ENCODE measurements at places on chromosomes 6 and 20. TPM values are rescaled to one million over a fixed set of nuclear protein-coding genes. Genes with fewer than 3 reads are reported as not detected.

GSTA2 gene
- total RNA-seq, result not detected

VGLL2 gene
- total RNA-seq, result not detected

CST2 gene
- not detected for total RNA-seq

DEFB113 gene
- not detected for total RNA-seq

DYNLRB1 gene
- total RNA-seq, result 60.1 TPM

LYRM2 gene
- 42.2 TPM for total RNA-seq

PHACTR1 gene
- total RNA-seq, result 3.0 TPM

CD24 gene
- 3.4 TPM for total RNA-seq

MUC21 gene
- not detected for total RNA-seq

GRCh38 chr6:169805242-169805838 is 53.9 kb downstream of the ERMARD start:
- DNase-seq, result no peak
- peaks cover 66% of the 10 kb centered on the region for H3K4me1 ChIP-seq
- no peaks in the 10 kb centered on the region for H3K36me3 ChIP-seq
- peaks cover 25% of the 10 kb centered on the region for H3K27me3 ChIP-seq
- peak overlapping the region; percentile 17 for H3K27ac ChIP-seq
- H3K4me3 ChIP-seq, result peak overlapping the region; percentile 46

DNA sequence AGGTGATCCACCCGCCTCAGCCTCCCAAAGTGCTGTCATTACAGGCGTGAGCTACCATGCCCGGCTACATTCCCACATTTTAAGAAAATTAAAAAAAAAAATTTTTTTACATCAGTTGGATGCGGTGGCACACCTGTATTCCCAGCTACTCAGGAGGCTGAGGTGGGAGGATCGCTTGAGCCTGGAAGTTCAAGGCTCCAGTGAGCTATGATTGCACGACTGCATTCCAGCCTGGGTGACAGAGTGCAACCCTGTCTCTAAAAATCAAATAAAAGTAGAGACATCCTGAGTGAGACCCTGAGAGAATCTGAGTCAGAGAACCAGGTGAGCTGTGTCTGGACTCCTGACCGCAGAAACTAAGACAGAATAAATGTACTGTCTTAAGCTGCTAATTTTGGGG is 38.8 kb downstream of the PIM1 start:
- peaks cover 2% of the 10 kb centered on the region for H3K27me3 ChIP-seq
- H3K36me3 ChIP-seq, result no peaks in the 10 kb centered on the region
- peak overlapping the region; percentile 91 for H3K27ac ChIP-seq
- no peak for DNase-seq
- peaks cover 53% of the 10 kb centered on the region for H3K4me1 ChIP-seq

DNA sequence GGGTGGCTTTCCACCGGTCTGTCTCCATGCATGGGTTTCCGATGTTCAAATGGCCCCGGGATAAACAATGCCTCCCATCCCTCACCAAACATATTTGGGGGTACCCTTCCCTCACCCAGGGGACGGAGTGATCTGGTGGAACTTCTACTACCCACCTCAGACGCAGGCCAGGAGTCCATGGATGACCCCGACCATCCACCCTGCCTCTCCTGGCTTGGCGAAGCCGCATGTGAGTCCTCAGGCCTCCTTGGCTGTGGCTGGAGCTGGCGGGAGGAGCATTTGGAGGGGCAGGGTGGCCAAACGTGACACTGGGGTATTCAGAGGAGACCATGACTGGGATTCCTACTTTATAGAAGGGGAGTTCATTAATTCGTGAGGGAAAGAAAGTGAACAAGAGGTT is 45.9 kb upstream of the FRMD1 start:
- H3K27ac ChIP-seq, result no peak overlapping the region
- H3K4me3 ChIP-seq, result no peak overlapping the region
- no peaks in the 10 kb centered on the region for H3K27me3 ChIP-seq
- no peaks in the 10 kb centered on the region for H3K36me3 ChIP-seq
- DNase-seq, result no peak

- no peak overlapping the region for H3K4me3 ChIP-seq
- H3K4me1 ChIP-seq, result no peaks in the 10 kb centered on the region
- peaks cover 3% of the 10 kb centered on the region for H3K27me3 ChIP-seq
- no peak for DNase-seq
- no peaks in the 10 kb centered on the region for H3K36me3 ChIP-seq
Measured at GRCh38 chr6:141117874-141118273, 1014.9 kb upstream of the GJE1 start.

- no peak overlapping the region for H3K27ac ChIP-seq
- no peak overlapping the region for H3K4me3 ChIP-seq
- no peaks in the 10 kb centered on the region for H3K4me1 ChIP-seq
- no peaks in the 10 kb centered on the region for H3K36me3 ChIP-seq
- no peak for DNase-seq
- H3K27me3 ChIP-seq, result peaks cover 75% of the 10 kb centered on the region
Measured at GRCh38 chr6:29447670-29448069, 8.6 kb downstream of the OR10C1 start.

DNA sequence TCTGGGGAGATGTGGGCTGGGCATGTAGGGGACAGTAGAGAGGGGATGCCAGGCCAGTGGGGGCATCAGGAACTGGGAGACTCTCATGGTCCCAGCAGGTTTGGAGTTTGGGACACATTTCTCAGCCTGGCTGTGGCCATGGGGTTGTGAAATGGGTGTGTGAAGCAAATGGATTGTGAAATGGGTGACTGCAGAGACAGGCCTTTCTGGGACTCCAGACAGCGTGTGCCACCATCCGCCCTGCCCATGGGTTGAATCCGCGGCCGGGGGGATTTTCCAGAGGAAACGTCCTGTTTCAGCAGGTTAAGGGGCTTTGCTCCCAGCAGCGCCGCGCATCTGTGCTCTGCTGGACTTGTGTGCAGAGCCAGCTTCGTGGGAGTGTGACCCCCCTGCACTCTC is 3.7 kb upstream of the PMEPA1 start:
- H3K36me3 ChIP-seq, result no peaks in the 10 kb centered on the region
- no peaks in the 10 kb centered on the region for H3K27me3 ChIP-seq
- H3K27ac ChIP-seq, result peak overlapping the region; percentile 62
- no peak for DNase-seq
- no peak overlapping the region for H3K4me3 ChIP-seq

DNA sequence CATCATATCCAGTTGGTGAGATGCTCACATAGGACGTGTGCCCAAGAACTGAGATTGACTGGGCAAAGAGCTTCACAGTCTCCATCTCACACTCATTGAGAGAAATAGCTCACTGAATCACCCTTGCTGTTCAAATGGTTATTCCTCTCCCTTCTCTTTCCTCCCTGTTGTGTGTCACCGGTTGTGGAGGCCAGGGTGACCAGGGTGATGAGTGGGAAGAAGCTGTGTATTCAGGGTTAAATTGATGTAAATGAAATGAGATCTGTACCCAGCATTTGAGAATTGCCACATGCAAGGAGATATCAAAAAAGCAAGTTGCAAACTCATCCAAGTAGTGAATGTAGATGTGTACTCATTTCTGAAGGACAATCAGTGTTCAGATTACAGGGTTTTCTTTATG is 36.6 kb upstream of the VAPB start:
- no peak overlapping the region for H3K4me3 ChIP-seq
- no peaks in the 10 kb centered on the region for H3K4me1 ChIP-seq
- no peak for DNase-seq
- H3K27me3 ChIP-seq, result no peaks in the 10 kb centered on the region

GRCh38 chr6:7910654-7911344 is at the start of gene TXNDC5:
Gene TXNDC5 (minus strand): TSS chr6:7910788. CDS start chr6:7910776, 12 bp downstream.
- H3K27ac ChIP-seq, result peak within 1 kb of the TSS; percentile 69
- H3K36me3 ChIP-seq, result no peaks in the 10 kb centered on the region
- H3K27me3 ChIP-seq, result no peaks in the 10 kb centered on the region
- peaks cover 5% of the 10 kb centered on the region for H3K4me1 ChIP-seq
- peak within 1 kb of the TSS; percentile 82 for H3K4me3 ChIP-seq

- H3K27ac ChIP-seq, result peak overlapping the region; percentile 95
- no peaks in the 10 kb centered on the region for H3K27me3 ChIP-seq
- H3K4me3 ChIP-seq, result peak overlapping the region; percentile 66
- peaks cover 4% of the 10 kb centered on the region for H3K36me3 ChIP-seq
- DNase-seq, result no peak
Measured at GRCh38 chr6:42025066-42025844, 25.1 kb upstream of the TAF8 start.

GRCh38 chr20:53939572-53940359 is 130.6 kb downstream of the BCAS1 start:
- H3K4me3 ChIP-seq, result peak overlapping the region; percentile 19
- no peaks in the 10 kb centered on the region for H3K27me3 ChIP-seq
- no peak overlapping the region for H3K27ac ChIP-seq
- DNase-seq, result peak; percentile 85
- no peaks in the 10 kb centered on the region for H3K36me3 ChIP-seq

DNA sequence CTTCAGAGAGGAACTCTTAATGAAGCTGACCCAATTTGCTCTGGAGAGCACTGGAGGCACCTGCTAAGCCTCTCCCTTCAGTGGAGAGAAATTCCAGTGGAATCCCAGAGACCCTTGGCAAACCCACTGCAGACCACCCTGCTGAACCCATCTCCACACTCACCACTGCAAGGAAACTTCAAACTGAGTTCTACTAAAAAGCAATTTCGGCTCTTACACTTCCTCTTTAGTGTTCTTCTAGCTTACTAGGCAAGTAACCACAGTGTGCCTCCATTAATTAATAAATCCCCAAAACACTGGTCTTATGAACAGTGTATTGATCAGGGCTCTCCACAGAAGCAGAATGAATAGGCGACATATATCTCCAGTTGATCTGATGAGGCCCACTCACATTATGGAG is 43.0 kb upstream of the HLA-E start:
- no peak overlapping the region for H3K27ac ChIP-seq
- DNase-seq, result no peak
- H3K36me3 ChIP-seq, result no peaks in the 10 kb centered on the region
- peaks cover 23% of the 10 kb centered on the region for H3K4me1 ChIP-seq
- no peak overlapping the region for H3K4me3 ChIP-seq

GRCh38 chr6:125154118-125154760 is 666 bp downstream of the TPD52L1 start:
- peak overlapping the region; percentile 68 for H3K4me3 ChIP-seq
- H3K27ac ChIP-seq, result peak overlapping the region; percentile 38
- peaks cover 11% of the 10 kb centered on the region for H3K4me1 ChIP-seq

GRCh38 chr6:86937219-86938079 is at the start of gene HTR1E:
Gene HTR1E (plus strand): TSS chr6:86937528. CDS start chr6:87015335, 77,807 bp downstream.
- no peak within 1 kb of the TSS for H3K4me3 ChIP-seq
- peaks cover 83% of the 10 kb centered on the region for H3K27me3 ChIP-seq
- no peak within 1 kb of the TSS for H3K27ac ChIP-seq
- H3K4me1 ChIP-seq, result no peaks in the 10 kb centered on the region

GRCh38 chr6:170284866-170285469 is 5.9 kb downstream of the DLL1 start:
- peaks cover 17% of the 10 kb centered on the region for H3K4me1 ChIP-seq
- no peak overlapping the region for H3K27ac ChIP-seq
- no peaks in the 10 kb centered on the region for H3K27me3 ChIP-seq
- DNase-seq, result no peak
- no peak overlapping the region for H3K4me3 ChIP-seq

DNA sequence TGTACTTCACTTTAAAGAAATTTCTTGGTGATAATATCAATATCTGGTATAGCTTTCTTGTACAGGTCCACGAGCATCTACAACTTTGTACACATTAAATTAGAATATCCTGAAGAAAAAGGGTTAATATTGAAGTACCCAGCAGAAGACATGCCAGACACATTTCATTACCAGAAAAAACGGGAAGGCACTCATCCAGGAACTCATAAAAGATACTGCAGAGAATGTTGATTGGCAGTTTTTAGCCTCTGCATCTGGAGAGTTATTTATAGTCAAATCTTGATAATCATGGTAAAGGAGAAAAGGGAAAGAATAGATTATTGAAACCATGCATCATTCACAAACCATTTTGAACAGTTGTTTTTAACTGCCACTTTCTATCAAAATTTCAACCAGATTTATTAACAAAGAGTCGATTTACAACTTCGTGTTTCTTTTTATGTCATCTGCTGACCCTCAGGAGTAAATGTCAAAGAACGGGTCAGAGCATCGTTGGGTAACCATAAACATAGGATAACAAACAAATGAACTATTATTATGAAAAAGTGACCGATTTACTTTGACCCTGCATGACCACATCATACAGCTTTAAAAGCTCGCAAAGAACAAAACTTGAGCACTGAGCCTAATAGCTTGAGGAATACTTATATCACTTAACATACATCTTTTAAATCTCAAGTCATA is 229.2 kb upstream of the SGK1 start:
- H3K36me3 ChIP-seq, result no peaks in the 10 kb centered on the region
- H3K27me3 ChIP-seq, result no peaks in the 10 kb centered on the region
- no peak for DNase-seq
- H3K4me3 ChIP-seq, result no peak overlapping the region

DNA sequence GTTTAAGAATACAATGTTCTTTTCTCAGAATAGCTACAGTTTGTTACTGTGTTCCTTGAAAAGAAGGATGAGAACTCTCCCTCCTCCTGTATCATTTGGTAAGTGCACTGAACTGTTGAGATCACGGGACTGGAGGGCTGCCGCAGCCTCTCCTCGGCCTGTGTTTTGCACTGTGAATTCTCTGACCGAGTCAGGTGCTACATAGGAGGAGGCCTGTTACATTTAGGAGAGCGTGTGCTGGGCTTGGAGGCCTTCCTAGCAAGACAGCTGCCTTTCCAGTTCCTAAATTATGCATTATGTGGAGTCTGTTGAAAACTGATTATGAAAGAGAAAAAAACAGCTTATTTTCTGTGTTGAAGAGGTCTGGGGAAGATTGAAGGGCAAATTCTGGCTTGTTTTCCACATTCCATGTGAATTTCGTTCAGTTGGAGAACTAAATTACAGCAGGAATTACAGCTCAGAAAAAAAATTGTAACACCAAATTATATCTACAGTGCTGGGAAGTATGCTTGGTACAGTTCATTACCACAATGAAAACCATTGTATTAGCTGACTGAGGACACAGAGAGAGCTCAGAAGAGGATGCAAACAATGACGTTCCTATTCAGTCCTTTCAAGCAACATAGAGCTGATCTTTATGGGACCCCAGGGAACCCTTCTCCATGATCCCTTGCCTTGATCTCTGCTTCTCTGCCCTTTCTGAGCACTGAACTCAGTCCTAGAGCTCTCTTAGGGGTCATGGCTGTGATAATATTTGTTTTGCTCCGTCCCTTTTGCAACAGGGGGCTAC is 2.8 kb downstream of the TMC2 start:
- no peak for DNase-seq
- peaks cover 27% of the 10 kb centered on the region for H3K27me3 ChIP-seq
- no peaks in the 10 kb centered on the region for H3K4me1 ChIP-seq
- H3K27ac ChIP-seq, result no peak overlapping the region

DNA sequence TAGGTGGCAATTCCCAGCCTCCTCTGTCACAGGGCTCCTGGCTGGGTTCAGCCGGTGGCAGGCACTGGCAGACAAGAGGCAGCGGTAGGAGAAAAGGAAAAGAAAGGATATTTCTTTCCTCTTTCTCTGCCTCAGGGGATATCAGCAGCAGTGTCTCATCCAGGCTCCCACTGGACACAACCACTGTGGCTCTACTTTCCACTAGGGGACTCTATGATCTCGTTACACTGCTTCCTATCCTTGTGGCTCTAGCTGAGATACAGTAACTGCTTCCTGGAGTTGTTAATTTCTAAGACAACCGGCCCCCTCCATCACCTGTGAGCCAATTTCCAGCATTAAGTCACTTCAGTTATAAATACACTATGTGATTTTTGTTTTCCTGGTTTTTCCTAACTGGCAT is 102.0 kb upstream of the LRFN2 start:
- no peak overlapping the region for H3K4me3 ChIP-seq
- peaks cover 14% of the 10 kb centered on the region for H3K27me3 ChIP-seq
- no peak overlapping the region for H3K27ac ChIP-seq
- peaks cover 3% of the 10 kb centered on the region for H3K4me1 ChIP-seq
